ENCODE measurements at places on chromosomes 5 and 9.
A peak's percentile ranks its signal among the peaks of the same experiment; 100 is the strongest.

DNA sequence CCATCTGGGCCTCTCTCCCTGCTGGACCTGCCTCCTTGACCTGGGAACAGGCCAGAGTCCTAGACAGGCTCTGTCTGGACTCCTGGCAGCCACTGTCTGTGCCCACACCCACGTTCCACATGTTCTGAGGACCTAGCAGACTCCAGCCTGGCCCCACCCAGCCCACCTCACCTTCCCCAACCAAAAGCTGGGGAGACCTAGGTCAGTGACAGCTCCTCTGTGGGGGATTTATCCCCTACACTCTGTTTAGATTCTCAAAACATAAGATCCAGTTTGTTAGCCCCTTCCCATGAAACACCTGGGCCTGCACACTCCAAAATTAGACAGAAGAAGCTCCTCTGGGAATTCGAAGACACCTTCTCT, 59.8 kb upstream of the ADAMTS2 start:
- DNase-seq = no peak

GRCh38 chr9:120353506-120353905, 226.5 kb downstream of the CDK5RAP2 start:
- no peak for DNase-seq

DNA sequence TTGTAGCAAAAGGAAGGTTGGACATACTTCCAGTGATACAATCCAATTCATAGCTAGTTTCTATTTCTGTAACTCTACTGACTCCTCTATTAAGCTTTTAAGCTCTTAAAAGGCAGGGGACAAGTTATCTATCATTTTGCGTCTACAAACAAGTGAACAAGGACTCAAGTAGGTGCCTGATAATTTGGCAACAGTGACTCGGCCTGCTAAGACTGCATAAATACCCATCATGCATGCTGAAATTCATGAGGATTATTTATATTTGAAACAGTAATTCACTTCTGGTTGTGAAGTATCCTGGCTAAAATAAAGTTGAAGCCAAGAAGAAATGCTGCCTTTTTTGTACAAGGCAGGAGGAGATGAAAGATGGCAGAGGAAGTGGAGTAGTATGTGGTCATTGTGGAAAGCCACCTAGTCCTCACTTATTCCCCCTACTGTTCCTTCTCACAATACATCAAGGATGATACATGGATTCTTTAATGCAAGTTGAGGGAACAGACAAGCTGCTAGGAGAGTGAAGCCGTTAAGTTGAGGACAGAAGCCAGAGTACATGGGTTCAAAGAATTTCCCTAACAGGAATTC, 74.0 kb downstream of the MRPS27 start:
- DNase-seq = no peak

- DNase-seq = no peak
Observed at GRCh38 chr9:130301483-130302286, 36.1 kb downstream of the HMCN2 start.

DNA sequence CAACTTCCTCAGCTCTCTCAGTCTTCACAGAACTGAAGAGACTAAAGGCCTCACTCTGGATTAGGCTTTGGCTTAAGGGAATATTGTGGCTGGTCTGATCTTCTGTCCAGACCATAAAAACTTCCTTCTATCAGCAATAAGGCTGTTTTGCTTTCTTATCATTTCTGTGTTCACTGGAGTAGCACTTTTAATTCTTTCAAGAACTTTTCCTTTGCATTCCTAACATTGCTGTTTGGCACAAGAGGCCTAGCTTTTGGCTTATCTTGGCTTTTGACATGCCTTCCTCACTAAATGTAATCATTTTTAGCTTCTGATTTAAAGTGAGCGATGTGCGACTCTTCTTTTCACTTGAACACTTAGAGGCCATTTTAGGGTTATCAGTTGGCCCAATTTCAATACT, 88.7 kb upstream of the ACOT12 start:
- DNase-seq = no peak

GRCh38 chr9:130766927-130767307, 68.1 kb upstream of the ABL1 start:
- no peak for DNase-seq

DNA sequence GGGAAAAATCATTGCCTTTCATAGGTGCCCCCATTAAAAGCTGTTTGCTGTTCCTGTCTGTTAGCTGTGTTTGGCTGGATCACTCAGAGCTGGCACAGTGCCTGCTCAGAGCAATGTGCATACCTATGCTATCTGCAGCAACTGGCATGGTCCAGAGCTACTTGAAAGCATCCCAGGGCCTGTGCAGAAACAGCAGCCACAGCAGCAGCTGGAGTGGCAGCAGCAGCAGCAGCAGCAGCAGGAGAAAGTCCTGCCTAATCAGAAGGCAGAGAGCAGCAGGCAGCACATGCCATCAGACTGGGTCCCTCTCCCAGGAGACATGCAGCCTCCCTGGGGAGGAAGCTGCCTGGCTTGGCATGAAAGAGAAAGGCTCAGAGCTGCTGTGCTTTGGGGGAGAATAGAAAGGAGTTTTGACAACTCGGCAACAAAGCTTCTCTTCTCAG, 243.8 kb upstream of the WWC1 start:
- no peak for DNase-seq

GRCh38 chr9:6598249-6598725, 47.2 kb downstream of the GLDC start:
- DNase-seq = no peak

DNA sequence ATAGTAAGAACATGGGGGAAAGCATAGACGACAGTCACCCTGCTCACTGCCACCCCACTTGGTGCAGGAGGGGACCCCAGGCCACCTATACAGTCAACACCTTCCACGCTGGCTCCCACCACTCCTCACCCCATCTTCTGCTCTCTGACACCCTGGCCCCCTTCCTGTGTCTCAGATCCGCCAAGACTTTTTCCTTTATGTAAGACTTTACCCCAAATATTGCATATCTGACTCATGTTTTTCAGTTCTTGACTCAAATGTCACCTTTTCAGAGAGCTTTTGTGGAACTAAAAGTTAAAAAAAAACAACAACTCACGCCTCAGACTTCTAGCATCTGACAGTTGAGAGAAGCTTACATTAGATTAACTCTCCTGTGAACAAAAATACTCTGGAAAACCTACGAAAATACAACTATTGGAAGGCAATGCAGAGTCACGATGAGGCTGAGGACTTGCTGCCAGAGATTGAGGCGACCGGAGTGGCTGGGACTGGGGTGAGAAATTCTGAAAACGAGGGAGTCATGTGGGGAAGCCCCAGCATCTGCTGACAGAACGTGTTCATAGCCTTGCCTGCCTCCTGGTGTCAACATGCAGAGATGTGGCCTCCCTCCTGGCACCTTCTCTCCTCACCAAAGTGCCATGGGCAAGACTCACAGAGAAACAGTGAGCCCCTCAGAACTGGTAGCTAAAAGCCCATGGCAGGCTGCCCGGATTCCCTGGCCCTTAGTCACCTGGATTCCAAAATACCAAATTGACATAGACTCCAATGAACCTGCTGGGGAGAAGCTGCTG, 22.4 kb upstream of the FCN2 start:
- DNase-seq = no peak

DNA sequence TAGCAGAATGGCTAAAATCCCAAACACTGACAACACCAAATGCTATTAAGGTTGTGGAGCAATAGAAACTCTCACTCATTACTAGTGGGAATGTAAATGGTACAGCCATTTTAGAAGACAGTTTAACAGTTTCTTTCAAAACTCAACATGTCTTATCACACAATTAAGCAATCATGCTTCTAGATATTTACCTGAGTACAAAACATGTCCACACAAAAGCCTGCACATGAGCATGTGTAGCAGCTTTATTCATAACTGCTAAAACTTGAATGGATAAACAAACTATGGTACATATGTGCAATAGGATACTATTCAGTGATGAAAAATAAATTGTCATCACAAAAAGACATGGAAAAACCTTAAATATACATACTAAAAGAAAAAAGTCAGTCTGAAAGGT, 31.5 kb downstream of the SLC25A46 start:
- DNase-seq = no peak

GRCh38 chr5:55541056-55541635, 6.4 kb upstream of the PLPP1 start:
- no peak for DNase-seq

DNA sequence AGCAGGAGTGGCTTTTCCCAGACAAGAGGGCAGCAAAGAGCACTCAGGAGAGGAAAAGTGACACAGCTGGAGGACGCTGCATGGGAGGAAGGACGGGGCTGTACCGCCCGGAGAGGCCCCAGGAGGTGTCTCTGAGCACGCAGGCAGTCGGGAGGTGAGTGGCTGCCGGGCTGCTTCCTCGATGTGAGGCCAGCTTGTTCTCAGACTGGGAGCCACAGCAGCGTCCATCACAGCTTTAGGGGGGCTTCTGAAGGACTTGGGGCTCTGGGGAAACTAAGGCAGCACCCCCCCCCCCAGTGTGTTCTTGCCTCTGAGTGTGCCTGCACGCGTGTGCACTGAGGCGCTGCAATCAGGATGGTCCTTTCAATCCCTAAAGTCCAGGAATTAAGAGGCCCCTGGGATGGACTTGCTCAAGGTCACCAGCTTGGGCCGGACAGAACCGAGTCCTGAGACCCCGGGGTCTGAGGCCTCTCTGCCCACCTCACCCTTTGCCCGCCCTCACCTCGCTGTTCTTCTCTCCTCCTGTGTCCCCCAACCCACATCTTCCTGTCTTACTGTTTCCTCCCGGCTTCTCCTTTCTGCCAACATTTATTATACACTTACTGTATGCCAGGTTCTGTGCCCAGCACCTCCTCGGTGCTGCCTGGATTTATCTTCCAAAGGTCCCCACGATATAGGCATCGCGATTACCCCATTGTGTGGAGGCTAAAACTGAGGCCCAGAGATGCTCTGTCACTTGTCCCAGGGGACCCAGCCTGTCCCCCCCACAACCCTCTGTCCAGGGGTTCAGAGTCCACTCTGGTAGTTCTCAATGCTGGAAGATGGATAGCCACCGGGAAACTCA, 32.9 kb downstream of the FAM163B start:
- no peak for DNase-seq

DNA sequence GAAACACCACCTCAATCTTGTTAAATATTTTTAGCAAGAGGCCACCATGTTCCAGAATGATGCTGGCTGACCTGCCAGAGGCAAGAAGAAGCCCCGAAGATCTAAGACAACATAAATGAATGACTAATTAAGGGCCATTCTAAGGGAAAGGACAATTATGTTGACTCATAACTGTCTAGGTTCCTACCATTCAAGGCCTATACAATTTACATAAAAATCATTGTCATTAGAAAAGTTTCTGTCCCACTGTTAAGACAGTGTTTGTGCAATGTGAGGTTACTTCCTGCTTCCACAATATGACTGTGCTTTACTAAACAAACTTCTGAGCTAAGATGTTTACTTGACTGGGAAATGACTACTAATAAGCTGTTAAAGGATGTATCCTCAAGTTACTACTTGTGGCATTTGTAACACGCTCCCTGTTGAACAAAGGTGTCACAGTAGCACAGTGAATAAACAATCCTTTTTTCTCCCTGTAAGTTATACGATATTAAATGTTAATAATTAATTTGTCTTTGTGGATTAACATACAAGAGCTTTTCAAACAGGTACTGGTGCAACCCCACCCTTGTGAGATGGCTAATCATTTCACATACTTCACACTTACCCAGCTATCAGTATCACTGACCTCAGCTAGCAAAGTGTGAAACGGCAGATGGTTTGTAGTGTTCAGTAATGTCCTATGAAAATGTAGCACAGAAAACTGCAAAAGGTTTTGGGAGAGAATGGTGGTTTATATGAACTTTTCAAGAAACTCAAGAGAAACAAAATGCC, 195.8 kb downstream of the EFNA5 start:
- DNase-seq = peak; percentile 45

All from CD4-positive, alpha-beta T cell treated with Interleukin-1 beta for 1 hour (primary cell).